ENCODE measurements at places on chromosomes 2 and 18. TPM values are rescaled to one million over a fixed set of nuclear protein-coding genes. Genes with fewer than 3 reads are reported as not detected.
A peak's percentile ranks its signal among the peaks of the same experiment; 100 is the strongest.

Gene COL5A2
- 0.66 TPM for total RNA-seq

DNA sequence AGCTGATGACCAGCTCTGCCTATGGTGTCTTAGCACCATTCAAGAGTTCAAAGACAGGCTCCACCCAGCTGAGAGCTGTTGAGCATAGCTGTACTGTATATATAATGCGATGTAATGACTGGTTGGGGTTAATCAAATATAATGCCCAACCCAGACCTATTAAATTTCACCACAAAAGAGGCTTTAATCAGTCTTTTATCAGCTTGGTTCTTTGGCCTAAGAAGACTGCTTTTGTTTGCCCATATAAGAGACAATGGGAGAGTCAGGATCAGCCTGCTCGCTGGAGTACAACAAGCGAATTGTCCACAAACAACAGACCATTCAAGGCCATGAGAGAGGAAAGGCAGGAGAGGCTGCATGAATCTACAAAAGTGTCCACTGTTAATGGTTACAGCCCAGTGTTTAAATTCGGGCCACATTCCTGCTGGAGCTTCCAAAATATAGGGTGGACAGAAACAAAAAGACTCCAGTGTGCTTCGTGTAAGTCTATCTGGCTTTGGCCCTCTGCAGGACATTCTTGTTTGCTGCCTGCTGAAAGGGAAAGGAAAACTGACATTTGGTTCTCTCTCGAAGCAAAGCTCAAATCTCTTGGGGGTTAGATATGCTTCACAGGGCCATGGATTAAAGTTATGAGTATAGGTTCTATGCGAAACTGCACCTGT is 299.0 kb upstream of the FBXO11 start:
- DNase-seq = no peak

Gene MAP3K19
- total RNA-seq = not detected

DNA sequence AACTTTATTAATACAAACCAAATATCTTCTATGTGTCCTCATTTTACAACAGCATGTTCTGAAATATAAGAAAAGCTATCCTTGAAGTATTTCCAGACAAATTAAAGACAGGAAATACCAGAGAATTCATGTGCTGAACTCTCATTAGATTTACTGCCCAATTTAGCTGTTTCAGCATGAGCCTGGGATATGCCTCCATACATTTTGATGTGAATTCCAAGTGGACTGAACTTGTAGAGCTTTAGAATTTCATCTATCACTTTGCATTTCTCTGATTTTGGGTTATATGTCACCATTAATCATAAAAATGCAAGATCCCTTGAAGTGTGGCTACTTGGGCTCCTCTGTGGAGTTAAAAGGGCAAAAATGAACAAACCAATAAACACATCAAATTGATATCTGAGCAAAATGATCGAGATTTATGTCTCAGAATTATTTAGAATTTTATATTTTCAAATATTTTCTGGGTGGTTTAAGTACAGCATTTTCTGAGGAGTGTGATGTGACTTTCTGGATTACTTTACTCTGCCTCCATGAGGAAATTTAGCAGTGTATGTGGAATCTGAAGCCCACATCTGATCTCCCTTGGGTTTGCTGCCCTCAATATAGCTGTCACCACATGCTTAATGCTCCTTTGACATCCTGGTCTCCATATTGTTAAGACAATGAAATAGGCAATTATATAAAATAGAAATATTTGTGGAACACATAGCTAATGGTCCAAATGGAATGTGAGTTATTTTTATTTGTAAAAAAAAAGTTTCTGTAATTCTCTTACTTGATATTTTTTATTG is 206.6 kb upstream of the RBMS1 start:
- no peak for DNase-seq

DNA sequence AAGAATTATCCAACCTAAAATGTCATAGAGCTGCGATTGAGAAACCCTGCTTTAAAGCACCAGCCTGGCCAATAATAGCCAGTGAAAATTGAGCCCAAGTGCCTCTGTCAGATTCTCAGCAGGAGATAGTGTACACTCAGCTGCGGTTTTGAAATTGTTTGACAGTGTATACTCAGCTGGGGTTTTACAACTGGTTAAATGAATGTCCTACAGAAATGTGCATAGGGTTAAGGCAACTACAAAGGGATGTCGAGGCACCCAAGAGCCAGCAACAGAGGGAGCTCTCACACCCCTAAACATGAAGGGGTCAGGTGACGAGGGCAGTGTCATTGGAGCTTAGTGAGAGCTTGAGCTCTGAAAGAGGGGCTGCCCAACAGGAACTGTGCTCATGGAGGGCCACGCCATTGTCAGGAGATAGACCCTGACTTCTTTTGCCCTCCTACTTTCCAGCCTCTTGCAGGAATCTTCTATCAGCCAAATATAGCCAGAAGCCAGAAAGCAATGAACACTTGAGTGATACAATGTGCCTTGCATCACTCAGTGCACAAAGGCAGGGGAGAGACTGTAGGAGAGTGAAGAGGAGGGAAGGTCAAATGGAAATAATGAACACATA is 15.1 kb downstream of the ACTG2 start:
- DNase-seq = peak; percentile 83

Gene DCDC2C
- not detected for total RNA-seq

DNA sequence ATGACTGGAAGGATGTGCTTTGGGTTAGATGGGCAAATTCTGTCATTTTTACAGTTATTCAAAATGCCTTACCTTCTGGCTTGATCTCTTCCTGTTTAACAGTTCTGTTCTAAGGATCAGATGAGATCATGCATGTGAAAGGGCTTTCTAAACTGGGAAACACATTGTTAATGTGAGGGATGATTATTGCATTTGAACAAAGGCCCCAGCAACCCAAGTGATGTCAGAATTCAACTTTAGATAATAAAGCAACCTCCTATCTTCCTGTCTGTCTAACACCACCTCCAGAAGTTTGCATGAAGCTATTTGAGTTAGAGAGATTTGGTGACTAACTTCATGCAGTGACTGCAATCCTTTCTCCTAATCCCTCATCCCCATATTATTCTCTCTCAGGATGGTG is 77.8 kb upstream of the B3GNT2 start:
- DNase-seq = no peak

- DNase-seq = no peak
These were observed 71.7 kb downstream of the ZFP36L2 start for GRCh38 chr2:43154685-43155084.

DNA sequence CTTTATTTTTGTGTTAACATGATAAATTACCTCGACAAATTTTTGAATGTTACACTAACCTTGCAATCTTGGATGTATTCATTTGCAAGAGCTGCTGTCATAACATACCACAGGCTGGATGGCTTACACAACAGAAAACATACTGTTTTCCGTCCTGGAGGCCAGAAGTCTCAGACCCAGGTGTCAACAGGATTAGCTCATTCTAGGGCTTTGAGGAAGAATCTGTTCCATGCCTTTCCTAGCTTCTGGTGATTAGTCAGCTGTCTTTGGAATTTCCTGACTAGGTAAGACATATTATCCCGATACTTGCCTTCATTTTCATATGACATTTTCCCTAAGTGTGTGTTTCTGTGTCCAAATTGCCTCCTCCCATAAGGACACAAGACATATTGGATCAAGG is 188.6 kb upstream of the CDH19 start:
- no peak for DNase-seq

Gene TMEM178A
- not detected for total RNA-seq

Gene ACOXL
- total RNA-seq = 1.0 TPM

GRCh38 chr2:34570266-34570872 is 971.3 kb upstream of the FAM98A start:
- DNase-seq = no peak

- DNase-seq = peak; percentile 66
These were observed 112.0 kb downstream of the QPCT start for GRCh38 chr2:37456479-37456878.

DNA sequence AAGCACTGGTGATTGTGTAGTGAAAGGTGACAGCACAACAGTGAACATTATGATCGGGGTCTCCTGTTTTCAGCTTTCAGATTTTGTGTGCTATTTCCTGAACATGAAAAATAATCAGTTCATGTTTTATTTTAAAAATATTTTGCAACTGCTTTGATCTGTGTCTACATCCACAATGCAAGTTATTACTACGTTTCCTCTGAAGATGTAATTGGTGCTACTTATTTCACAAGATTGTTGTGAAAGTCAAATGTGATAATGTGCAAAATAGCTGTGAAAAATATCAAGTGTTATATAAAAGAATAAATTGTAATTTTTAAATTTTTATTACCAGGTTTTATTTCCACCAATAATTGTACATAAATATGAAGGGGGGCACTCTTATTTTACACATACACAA is 6.1 kb upstream of the GCA start:
- no peak for DNase-seq

DNA sequence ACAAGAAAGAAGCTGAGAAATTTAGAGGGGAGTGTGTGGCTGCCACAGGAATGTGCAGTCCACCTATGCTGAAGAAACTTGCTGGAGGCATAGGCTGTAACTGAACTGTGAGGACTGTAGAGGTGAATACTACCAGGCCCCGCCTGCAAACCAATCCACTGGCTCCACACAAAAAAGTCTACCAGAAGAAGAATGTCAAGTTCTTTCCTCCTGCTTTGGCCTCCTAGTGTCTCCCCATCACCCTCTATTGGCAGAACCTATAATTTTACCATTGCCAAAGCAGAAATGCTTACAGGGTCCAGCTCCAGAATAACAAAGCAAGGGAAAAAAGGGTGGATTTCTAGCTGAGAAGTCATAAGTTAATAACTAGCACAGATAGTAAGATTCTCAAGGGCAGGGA is 5.9 kb upstream of the ATP5MC3 start:
- DNase-seq = peak; percentile 66

GRCh38 chr2:238989484-238989883 is 141.6 kb downstream of the TWIST2 start:
- DNase-seq = no peak

Gene GALNT13
- total RNA-seq = 0.19 TPM

DNA sequence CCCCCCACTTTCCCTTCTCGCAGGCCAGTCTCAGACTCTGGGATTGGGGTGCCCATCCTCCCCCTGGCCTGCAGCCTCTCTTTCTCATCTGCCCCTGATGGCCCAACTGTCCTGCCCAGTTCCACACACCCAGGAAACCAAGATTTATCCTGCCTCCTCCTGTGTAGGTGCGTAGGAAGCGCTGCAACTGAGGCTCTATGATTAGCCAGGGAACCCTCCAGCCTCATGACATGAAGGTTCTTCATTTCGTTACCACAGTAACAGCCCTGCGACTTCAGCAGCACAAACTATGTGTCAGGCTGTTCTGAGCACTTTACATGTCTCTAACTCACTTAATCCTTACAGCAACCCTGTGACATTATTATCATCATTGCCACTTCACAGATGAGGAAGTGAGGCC is 305.9 kb downstream of the CELF4 start:
- DNase-seq = no peak

DNA sequence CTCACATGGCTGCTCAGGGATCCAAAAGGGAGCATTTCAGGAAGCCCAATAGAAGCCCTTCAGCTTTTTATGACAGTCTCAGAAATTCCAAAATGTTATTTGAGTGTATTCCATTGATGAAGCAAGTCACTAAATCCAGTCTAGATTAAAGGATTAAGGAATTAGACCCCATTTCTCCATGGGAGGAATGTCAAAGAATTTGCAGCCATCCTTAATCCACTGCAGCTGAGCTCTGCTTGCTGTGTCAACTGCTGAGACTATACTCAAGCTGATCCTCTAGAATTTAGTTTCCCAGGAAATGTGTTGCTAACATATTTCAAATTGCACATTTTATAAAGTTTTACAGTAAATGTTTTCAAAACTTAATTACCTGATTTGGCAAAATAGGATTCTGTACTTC is 28.4 kb upstream of the C2orf69 start:
- no peak for DNase-seq

Gene CYTIP
- total RNA-seq = 321 TPM

- peak; percentile 88 for DNase-seq
These were observed 271.3 kb downstream of the LRATD1 start for GRCh38 chr2:14903709-14904374.

Gene SP5
- total RNA-seq = 0.09 TPM

GRCh38 chr2:76749858-76750257 is 772.3 kb downstream of the LRRTM4 start:
- no peak for DNase-seq
